ENCODE measurements at places on chromosomes 2 and 18.

DNA sequence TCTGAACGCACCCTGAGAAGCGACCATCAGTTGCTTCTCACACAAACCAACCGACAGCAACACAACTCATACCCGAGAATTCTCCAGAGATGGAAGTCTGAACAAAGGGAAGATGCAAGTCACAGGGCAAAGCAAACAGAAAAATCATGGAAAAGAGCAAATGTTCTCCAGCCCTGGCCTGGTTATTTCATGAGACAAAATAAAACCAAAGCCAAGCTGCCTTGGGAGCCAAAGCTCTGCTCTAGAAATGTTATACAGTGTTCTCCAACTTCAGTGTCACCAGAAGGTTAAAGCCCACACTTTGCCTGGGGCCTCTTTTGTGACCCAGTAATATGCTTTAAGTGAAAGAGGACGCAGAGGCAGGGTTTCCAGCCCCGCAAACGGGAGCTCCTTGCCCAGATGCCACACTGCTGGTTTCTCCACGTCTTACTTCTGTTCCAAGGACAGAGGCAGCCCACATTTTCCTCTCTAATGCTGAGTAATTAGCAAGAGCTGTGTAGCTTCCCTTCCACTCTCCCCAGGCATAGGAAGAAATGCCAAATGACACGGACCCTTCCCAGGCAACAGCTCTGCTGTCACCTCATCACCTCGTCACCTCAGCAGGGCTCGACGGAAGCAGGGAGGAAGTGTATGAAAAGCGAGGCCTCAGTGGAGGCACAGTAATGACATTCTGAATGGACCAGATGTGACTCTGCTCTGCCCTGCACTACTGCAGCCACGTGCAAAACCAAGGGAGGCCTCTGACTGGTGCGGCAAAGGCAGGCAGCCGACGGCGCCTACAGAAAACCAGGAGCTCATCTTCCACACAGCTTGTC is 64.7 kb downstream of the FBXO15 start:
- DNase-seq: no peak

GRCh38 chr2:172242471-172242870 is 139.8 kb upstream of the DLX2 start:
- DNase-seq: no peak

DNA sequence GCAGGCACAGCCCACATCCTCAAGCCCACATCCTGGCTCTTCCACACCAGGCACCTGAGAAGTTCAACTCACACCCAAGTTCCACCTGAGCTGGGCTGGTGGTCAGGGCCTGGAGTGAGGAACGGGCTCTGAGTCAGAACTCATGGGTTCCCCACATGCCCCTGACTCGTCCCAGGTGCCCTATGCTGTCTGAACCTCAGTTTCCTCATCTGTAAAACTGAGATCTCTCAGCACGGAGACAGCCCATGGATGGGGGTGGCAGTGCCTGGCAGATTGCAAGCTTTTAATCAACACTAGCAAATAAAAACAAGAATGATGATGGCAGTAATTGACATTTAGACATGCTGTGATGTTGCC is 307.8 kb downstream of the NDUFA10 start:
- DNase-seq: no peak

DNA sequence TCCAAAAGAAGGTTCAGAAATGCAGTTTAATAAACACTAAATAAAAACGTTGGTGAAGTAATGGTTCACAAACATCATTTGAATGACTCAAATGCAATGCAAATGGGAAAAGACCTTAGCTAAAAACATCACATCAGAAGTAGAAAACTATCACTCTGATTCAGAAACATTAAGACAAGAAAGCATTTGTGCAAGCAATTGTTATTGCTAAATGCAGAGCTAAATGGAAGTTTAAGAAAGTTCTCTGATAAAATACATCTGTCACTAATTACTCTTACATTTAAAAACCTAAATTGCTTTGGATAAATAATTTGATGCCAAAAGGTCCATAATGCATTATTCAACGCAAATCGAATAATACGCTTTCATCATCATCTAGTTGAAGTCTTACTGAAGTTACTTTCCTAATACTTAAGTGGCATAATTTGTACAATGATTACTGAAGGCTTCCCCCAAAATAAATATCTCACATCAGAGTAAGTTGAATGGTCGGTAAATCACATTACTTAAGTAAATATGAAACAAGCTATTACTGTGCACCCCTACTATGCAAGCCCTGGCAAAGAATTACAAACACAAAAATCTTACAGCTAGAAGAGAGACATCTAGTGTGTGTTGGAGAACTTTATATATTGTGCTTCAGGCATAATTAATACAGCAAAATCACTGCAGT is 105.7 kb upstream of the KCTD1 start:
- DNase-seq: no peak

DNA sequence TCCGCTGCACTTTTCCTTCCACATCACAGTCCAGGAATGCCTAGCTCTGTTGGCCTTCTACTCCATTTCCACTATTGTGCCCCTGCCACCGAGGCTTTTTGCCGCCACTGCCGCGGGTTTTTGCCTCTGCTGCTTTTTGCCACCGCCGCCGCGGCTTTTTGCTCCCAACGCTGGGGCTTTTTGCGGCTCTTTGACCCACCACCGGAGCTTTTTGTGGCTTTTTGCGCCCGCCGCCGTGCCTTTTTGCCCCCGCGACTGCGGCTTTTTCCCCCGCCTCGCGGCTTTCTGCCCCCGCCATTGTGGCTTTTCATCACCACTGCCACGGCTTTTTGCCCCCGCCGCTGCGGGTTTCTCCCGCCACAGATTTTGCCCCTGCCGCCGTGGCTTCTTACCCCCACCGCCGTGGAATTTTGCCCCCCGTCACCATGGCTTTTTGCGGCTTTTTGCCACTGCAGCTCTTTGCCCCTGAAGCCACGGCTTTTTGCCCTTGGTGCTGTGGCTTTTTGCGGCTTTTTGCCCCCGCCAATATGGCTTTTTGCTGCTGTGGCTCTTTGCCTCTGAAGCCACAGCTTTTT is 2798.7 kb upstream of the TEKT4 start:
- DNase-seq: no peak

DNA sequence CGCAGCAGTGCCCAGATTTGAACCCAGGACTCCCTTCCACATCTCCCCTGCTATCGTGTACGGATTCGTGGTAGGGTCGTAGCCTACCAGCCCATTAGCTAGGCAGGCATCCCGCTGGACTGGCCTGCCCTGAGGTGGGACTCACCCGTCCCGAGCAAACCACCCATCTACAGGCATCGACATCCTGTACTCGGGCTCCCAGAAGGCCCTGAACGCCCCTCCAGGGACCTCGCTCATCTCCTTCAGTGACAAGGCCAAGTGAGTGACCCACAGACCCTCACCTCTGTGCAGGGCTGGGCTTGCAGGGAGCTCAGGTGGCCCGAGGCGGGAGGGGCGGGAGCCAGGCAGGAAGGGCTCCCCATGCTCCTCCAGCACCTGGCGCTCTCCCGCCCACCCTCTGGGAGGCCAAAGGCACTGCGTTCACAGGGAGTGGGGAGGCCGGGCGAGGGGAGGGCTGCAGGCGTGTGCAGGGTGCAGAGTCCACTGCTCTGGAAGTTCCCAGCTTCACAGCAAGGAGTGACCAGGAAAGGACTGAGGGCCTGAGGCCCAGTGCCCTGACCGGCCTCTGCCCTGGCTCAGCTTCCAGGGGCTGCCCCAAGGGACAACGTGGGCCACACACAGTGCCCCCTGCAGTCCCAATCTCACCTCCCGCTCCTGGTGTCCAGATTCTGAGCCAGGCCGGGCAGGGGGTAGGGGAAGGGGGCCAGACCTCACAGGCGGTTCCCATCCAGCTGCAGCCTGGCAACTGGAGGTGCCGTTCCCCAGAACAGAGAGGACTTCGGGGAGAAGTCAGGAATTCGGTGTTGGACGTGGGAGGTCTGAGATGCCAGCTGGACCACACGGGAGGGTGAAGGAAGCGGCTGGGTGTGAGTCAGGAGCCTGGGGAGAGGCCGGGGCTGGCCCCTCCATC is 5.4 kb downstream of the AGXT start:
- no peak for DNase-seq

DNA sequence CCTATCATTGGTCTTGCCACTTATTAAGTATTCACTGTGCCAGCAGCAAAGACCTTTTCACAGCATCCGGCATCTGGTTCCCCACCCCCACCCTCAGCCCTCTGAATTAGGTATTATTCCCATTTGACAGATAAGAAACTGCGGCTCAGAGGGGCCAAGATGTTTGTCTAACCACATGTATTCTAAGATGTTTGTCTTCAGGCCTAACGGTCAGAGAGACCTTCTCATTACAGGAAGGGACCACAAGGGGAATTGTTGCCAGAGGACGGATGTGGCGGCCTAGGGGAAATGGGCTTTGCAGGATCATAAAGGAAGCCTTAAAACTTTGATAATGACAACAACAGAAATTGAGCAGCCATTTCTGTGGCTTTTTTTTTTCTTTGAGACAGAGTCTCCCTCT is 16.6 kb downstream of the NPPC start:
- DNase-seq: peak; percentile 37

- DNase-seq: no peak
Measured at GRCh38 chr18:53056064-53056463, 716.1 kb downstream of the DCC start.

DNA sequence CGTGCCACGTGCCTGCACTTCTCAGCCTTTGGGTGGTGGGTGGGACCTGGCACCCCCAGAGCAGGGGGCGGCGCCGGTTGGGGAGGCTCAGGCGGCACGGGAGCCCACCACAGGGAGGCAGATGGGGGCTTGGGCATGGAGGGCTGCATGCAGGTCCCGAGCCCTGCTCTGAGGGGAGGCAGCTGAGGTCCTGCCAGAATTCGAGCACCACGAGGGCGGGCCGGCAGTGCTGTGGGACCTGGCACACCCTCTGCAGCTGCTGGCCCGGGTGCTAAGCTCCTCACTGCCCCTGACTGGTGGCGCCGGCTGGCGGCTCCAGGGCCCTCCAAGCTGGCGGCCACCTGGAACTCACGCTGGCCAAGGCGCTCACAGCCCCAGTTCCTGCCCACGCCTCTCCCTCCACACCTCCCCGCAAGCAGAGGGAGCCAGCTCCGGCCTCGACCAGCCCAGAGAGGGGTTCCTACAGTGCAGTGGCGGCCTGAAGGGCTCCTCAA is 1176.8 kb upstream of the GYPC start:
- no peak for DNase-seq

GRCh38 chr18:12393998-12394397 is 13.7 kb upstream of the PRELID3A start:
- no peak for DNase-seq

GRCh38 chr2:45319683-45320455 is 291.2 kb downstream of the SRBD1 start:
- no peak for DNase-seq

- DNase-seq: no peak
Measured at GRCh38 chr18:68219872-68220271, 495.0 kb downstream of the TMX3 start.

DNA sequence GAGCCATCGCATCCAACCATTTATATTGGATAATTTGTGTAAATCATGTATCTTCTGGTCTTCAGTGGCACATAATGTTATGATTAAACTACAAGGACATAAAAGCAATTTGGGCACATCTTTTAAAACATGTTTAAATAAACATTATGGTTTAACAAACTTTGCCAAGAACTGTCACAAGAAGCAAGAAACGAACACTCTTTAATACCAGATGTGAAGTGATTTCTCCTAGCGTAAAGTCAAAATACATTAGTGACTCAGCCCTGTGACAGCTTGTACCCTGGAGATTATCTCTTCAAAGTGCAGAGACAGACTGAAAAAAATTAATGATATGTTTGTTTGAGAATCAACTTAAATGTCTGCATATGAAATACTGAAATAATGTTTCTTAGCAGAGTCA is 39.9 kb downstream of the DSEL start:
- no peak for DNase-seq

- DNase-seq: no peak
Measured at GRCh38 chr2:119049968-119050704, 108.1 kb downstream of the MARCO start.

- no peak for DNase-seq
Measured at GRCh38 chr2:148814143-148814859, 60.7 kb upstream of the KIF5C start.

DNA sequence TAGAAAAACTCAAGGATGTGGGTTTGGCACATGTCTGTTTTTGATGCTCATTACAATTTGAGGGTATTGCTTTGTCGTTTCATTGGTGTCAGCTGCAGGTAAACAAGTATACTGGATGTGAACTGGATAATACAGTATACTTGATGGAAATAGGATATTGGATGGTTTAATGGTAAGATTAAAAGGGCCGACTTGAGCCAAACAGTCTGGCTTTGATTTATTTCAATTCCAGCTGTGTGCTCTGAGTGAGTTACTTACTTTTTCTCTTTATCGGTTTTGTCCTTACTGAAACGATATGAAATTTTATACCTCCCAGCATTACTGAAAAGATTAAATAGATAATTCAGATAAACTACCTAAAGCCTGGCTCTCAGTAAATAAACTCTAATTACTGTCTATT is 227.6 kb downstream of the ASXL3 start:
- DNase-seq: no peak
